ENCODE measurements at places on chromosomes 3 and 15. TPM values are rescaled to one million over a fixed set of nuclear protein-coding genes. Genes with fewer than 3 reads are reported as not detected.

DNA sequence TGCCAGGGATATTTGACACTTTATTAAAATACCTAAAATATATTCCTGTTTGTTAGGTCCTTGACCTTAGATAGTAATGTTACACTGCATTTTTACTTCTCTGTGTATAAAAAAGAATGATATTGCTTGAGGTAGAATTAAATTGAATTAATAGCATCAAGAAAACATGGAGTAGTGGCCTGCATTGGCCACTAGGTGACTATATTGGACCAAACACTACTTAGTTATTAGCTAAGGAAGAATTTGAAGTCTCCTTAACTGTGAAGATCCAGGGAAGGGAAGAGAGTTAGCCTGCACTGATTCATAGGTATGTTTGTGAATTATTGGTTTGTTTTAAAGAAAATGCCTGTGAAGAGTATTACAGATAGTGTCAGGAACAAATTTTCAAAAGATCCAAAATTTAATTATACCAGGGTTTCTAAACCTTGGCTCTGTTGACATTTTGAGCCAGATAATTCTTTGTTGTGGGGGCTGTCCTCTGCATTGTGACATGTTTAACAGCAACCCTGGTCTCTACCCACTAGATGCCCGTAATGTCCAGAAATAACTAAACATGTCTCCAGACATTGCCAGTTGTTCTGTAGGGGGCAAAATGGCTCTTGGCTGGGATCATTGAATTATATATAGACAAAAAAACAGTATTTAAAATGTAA is 103.6 kb upstream of the THSD4 start:
- no peak for DNase-seq

KY gene
- not detected for total RNA-seq

IGDCC3 gene
- total RNA-seq: 0.09 TPM

SYNM gene
- total RNA-seq: 329 TPM

GRCh38 chr3:106768941-106769480 is 608.2 kb upstream of the CCDC54 start:
- no peak for DNase-seq

DNA sequence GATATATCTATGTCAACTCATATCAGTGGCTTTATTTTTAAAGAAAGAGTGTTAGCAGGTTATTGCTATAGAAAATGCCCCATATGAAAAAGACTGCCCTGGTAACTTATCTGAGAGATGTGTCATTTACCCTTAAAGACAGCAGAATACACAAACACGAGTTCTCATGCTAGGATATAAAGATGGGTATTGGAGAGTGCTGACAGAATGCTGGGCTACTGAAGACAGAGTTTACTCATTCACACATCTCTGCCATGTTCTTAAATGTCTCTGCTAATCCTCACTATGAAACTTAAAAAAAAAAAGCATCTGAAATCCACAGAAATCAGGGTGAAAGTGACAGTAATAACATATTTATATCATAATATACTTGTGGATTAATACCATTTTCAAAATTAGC is 126.7 kb downstream of the FOXP1 start:
- DNase-seq: no peak

DNA sequence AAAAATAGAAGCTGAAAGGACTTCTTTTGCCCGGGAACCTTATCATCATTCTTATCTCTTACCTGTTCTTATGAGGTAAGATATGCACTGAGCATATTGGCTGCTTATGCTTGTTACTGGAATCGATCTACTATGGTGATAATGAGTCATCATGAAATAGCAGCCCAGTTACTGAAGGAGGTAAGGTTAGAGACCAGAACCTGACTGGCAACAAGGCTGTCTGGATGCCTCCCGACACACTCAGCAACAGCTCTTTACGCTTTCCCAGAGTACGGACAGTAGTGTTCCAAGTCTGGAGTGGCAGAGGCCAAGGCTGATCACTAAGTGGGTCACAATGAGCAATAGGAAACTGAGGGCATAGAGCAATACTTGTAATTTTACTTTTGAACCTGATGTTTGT is 314.1 kb downstream of the NLGN1 start:
- DNase-seq: no peak

- DNase-seq: no peak
Measured at GRCh38 chr3:72855001-72855400, 6.8 kb upstream of the SHQ1 start.

FGF12 gene
- 245 TPM for total RNA-seq

DNA sequence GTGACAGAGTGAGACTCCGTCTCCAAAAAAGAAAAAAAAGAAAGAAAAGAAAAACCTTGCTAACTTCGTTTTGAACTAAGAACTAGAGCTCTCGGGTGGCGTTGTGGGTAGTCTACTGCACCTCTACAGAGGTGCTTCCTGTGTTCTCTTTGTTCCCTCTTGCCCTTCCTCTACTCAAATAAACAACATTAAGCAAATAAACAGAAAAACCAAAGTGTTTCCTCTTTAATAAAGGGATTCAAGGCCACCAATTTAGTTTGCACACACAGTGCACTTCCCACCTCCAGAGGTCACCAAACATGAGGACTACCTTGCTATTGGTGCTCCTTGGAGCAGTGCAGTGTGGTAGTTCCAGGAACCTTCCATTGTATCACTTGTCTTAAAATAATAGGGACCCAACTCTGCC is 354.2 kb upstream of the TBL1XR1 start:
- DNase-seq: no peak

- no peak for DNase-seq
Measured at GRCh38 chr3:42804831-42805132, 492 bp upstream of the HIGD1A start.

- DNase-seq: no peak
Measured at GRCh38 chr15:96334017-96334704, 3.7 kb downstream of the NR2F2 start.

ANKDD1A gene
- total RNA-seq: 5.0 TPM

- no peak for DNase-seq
Measured at GRCh38 chr3:13352621-13353131, 67.4 kb downstream of the NUP210 start.

WDR48 gene
- 26.7 TPM for total RNA-seq

SUSD5 gene
- 0.60 TPM for total RNA-seq

GRCh38 chr3:111739311-111739911 is 119.7 kb upstream of the PHLDB2 start:
- no peak for DNase-seq

- no peak for DNase-seq
Measured at GRCh38 chr3:71515636-71516365, 67.7 kb downstream of the FOXP1 start.

GRCh38 chr15:99114511-99115299 is 9.8 kb downstream of the SYNM start:
- no peak for DNase-seq

GRCh38 chr15:63970621-63971426 is 75.5 kb downstream of the DAPK2 start:
- no peak for DNase-seq

DNA sequence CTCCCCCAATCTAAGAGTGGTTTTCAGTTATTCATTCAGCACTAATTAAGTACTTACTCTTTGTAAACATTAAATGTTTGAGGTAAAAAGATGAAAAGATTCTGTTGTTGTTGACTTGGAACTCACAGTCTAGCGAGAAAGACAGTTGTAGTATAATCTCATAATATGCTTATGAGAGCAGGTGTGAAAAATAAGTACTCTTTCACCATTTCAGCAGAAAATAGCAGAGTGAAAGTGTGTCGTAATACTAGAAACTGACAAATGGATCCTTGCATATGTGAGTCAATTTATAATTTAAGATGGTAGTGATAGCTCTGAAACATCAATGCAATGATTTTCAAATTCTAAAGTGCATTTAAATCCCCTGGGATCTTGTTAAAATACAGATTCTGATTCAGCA is 618.8 kb upstream of the CCDC54 start:
- no peak for DNase-seq

DNA sequence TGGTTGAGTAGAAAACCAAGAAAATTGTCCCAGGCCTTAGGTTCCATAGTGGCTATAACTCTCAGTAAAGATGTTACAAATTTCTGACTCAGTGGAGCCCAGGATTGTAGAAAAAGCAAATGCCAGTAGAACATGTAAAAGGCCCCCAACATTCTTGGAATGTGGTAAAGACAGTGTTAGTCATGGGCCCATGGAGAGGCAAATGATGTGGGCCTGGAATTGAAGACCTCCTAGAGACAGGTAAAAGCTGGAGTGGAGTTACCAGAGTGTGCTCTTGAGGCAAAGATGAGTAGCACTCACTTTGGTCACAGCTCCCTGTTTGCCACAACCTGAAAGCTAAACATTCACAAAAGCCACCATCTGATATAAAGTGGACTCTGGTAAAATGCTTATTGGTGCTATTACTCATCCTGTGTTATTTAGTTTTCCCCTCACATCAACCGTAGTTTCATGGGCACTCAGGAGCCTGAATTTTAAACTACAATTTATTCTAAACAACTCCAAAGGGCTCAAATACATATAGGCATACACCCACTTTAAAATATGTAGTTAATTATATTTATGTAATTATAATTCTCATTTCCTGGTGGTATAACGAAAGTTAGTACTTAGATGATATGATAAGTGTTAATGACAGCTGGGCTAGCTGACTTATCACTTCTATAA is 359.6 kb upstream of the NECTIN3 start:
- DNase-seq: no peak

SV2B gene
- 1.8 TPM for total RNA-seq

DNA sequence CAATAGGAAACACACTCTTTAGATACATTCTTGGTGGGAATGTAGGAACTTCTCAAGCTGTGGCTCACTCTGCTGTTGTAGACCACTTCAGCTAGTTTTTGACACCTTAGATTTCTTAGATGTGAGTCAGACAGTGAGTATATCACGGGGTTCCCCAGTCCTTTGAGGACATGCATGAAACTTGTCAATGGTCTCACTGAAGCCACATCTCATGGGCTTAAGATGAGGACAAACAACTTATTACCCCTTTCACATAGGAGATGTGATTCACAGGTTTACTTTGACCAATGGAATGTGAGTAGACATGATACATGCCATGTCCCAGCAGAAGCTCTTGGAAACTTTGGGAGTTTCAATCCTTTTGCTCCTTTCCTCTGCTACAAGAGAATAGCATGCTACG is 325.5 kb downstream of the CHST2 start:
- no peak for DNase-seq
